ENCODE measurements at places on chromosomes 7 and 10.

GRCh38 chr10:128364631-128365030 is 238.4 kb upstream of the MKI67 start:
- DNase-seq: no peak

DNA sequence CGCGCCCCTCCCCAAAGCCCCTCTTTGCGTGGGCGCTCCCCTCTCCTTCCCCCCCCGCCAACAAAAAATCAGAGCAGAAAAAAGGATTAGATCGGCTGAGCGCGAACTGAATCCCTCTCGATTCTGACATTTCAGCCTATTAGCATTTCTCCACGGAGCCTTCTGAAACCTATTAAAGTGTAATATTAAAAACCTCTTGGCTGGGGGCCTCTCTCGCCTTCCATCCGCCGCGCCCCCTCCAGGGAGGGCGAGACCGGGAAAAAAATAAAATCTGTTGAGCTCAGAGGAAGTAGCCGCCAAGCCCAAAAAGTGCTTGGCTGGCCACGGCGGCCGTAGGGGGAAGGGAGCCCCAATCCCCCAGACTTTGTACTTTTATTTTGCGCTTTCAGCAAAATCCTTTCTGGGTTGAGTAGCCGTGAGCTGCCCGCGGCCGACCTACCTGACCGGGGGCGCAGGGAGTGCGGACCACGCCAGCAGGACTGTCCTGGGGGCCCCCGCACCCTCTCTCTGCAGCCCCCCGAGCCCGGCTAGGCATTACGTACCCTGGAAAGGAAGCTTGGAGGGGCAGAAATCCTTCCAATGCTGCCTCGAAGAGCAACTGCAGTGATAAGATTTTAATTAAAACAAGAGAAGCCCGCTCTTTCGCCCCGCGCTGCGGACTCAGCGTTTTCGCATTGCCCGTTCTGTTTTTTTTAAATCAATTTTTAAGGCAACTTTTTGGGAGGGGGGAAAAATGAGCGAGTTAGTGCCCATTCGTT is 1.3 kb upstream of the TNRC18 start:
- no peak for DNase-seq

DNA sequence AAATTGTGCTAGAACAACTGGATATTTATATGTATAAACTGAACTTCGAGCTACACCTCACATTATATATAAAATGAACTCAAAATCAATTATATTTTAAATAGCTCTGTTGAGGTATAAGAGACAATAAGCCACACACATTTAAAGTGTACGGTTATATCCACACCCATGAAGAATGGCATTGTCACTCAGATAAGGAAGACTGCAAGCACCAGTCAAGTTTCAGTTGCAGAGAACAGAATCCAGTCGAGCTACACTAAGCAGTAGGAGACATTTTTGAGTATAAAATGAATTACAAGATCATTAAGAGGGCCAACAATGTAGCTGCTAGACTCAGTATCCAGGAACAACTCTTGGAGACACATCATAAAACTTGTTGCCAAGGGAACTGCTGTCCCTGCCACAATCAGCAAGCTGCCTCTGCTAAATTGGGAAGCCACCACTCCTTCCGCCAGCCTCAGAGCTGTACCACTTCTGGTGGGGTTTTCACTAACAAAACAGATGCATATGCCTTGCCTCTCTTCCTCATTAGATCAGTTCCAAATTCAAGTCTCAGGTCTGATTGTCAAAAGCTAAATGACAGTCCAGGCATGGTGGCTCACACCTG is 19.6 kb upstream of the GPNMB start:
- no peak for DNase-seq

DNA sequence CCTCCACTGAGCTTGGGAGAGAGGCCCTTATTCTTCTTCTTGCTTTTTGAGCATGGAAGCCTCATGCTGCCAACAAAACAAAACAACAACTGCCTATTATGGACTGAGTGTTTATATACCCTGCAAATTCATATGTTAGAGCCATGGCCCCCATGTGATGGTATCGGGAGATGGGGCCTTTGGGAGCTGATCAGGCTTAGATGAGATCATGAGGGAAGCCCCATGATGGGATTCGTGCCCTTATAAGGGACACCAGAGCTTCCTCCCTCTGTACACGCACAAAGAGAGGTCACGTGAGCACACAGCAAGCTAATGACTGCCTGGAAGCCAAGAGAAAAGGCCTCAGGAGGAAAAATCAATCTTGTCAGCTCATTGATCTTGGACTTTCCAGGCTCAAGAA is 235.0 kb downstream of the FANK1 start:
- DNase-seq: no peak

Data from stimulated activated CD8-positive, alpha-beta memory T cell treated with anti-CD3 and anti-CD28 coated beads, Interleukin-7, amount 100 ng/mL, for 1 hour (primary cell).